ENCODE measurements at places on chromosomes 1 and 21. TPM values are rescaled to one million over a fixed set of nuclear protein-coding genes. Genes with fewer than 3 reads are reported as not detected.

GRCh38 chr1:219339466-219339865, 165.8 kb downstream of the LYPLAL1 start:
- DNase-seq = no peak

GRCh38 chr1:186626356-186626932, 53.8 kb downstream of the PTGS2 start:
- no peak for DNase-seq

- no peak for DNase-seq
Measured at GRCh38 chr1:193118194-193118593, 3.6 kb upstream of the CDC73 start.

GRCh38 chr1:69693921-69694675, 126.4 kb downstream of the LRRC7 start:
- no peak for DNase-seq

- peak; percentile 93 for DNase-seq
Measured at GRCh38 chr1:17494114-17494729, 45.3 kb upstream of the ARHGEF10L start.

GPR153 gene
- 17.0 TPM for total RNA-seq

GRCh38 chr21:41821081-41821755, 54.4 kb upstream of the RIPK4 start:
- DNase-seq = peak; percentile 69

GRCh38 chr1:108617008-108617723, 43.7 kb downstream of the HENMT1 start:
- DNase-seq = no peak

GRCh38 chr1:21654209-21654608, 14.9 kb downstream of the RAP1GAP start:
- no peak for DNase-seq

DNA sequence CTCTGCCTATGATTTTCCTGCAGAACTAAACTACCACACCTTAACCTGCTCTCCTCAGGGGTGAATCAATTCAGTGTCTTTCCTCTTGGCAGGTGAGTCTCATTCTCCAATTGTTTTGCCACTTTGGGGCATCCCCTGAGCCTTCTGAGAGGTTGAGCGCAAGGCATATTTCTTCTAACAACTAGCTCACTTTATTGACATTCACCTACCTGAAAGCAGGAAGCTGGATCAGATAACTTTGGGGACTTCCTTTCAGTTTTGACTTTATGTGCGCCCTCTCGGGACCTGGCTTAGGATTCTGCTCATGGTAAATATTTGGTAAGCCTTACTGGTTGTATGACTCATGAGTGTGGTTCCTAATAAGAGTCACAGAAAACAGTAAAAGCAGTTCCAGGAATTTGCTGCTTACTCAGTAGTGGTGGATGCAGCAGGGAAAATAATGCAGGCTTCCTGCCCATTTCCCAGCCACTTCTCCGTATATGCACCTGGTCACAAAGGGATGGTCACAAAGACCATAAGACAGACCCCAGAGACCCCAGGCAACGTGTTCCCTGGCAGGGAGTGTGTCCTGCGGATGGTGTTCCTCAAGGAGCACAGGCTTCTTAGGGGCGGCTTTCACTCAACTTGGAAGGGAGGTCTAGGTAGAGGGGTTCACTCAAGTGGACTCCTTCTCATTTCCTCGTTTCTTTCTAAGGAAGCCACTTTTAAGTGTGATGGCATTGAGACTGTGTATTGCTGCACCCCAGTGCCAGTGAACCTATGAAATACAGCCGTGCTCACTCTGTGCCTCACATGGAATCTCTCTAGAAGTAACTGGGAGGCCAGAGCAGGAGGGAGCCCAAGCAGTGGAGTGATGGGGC, 22.0 kb upstream of the BATF3 start:
- no peak for DNase-seq

GRCh38 chr1:33055210-33056008, 18.7 kb upstream of the AK2 start:
- peak; percentile 82 for DNase-seq

- DNase-seq = peak; percentile 71
Measured at GRCh38 chr1:3061981-3062615, 6.9 kb upstream of the PRDM16 start.

GRCh38 chr21:31862078-31862477, 10.7 kb upstream of the HUNK start:
- DNase-seq = no peak

DNA sequence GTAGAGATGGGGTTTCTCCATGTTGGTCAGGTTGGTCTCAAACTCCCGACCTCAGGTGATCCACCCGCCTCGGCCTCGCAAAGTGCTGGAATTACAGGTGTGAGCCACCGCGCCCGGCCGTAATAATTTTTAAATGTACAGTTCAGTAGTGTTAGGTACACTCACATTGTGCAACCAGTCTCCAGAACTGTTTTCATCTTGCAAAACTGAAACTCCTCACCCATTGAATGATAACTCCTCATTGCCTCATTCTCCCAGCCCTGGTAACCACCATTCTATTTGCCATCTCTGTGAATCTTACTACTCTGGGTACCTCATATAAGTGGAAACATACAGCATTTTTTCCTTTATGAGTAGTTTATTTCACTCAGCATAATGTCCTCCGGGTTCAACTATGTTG, 3.4 kb downstream of the NLRP3 start:
- no peak for DNase-seq

DNA sequence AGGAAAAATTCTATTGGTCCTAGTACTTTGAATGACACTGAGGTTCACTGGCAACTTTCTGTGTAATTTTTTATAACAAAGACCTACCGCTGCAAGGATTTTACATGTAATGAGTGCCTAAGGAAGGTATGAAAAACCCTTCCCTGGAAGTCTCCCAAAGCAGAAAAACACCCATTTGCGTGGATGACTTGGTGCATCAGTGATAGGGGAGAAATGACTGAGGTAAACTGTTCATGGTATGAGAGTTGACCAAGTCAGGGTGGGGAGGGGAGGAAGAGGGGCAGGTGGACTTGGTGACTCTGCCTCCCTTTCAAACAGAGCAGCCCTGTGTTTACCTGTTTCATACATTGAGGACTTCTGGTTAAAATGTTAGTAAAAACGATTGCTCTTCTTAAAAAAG, 78.8 kb upstream of the IPO9 start:
- no peak for DNase-seq

- peak; percentile 91 for DNase-seq
Measured at GRCh38 chr21:41948078-41948895, 5.5 kb downstream of the C2CD2 start.

- peak; percentile 90 for DNase-seq
Measured at GRCh38 chr1:205918955-205919746, 24.1 kb downstream of the SLC26A9 start.

DNA sequence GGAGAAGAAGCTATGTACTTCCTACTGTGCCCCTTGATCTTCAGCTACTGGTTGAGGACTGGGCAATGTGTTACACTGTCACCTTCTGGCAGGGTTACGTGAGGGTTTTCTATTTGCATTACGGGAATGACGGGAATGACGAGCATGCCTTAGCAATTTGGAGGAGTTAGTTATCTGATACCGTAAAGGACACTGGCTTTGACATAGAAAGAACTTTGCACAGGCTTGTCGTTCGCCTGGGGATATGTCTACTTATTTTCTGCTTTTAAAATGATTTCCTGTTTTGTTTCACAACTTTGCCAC, 19.8 kb upstream of the ACBD6 start:
- DNase-seq = no peak

GJB4 gene
- not detected for total RNA-seq

TMEM200B gene
- 18.2 TPM for total RNA-seq

GRCh38 chr1:59428828-59429227, 131.9 kb downstream of the FGGY start:
- DNase-seq = no peak

GRCh38 chr1:110605446-110605845, 712 bp downstream of the KCNA2 start:
- DNase-seq = no peak

DNA sequence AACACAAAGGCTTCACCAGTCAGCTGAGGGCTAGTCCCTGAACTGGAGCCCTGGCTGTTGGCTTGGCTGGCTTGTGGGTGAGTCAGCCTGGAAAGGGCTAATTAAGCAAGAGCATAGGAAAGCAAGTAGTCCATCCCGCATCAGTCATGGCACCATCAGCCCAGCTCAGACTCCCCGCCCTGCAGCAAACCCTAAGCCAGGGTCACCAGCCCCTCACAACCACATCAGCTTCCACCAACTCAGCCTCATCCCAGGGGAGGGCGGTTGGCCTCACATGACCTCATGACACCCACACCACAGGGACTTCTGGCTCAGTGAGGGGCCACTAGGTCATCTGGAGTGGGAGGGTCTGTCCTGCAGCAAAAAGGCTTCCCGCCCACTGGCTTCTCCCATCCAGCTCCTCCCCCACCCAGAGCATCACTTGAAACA, 7.0 kb upstream of the SPATC1L start:
- DNase-seq = peak; percentile 66

DNA sequence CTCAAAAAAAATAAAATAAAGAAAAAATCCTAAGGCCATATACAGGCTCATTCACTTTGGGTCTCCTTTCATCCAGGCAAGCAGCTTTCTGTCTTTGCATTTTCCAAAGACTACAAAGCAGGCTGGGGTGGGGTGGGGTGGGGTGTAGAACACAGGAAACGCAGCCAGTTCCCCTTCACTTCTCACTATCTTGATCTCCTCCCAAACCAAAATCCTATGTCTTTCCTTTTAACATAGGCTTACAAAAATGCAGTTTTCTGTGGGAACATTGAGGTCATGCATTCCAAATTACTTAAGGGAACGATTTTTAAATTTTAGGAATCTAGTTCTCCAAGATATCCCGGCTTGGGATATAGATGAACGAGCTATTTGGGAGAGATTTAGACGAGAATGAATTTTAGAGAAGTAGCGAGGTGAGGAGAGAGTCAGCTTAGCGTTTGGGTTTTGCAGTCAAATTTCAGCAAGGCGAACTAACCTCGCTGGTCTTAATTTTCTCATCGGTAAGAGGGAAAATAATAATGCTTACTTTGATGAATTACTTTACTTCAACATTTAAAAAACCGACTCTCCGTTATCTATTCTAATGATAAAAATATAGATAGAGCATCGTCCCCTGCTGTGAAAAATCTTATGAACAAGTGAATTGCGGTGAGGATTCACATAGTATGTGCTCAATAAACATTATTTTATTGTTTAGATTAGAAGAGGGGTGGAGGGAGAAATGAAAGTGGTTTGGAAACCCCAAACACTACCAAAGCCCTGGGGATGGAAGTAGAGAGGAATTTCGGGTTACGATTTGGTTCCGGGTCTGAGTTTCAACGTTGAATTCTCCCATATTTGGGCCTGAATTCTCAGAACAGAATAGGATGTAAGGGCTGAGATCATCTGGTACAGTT, 735 bp upstream of the STX12 start:
- DNase-seq = no peak

TMEM81 gene
- total RNA-seq = 3.1 TPM

AK2 gene
- total RNA-seq = 87.4 TPM

CD5L gene
- total RNA-seq = not detected

ESPN gene
- 0.84 TPM for total RNA-seq

GRCh38 chr1:153771261-153771660, 3.9 kb upstream of the SLC27A3 start:
- no peak for DNase-seq

GRCh38 chr1:229590119-229590518, 31.6 kb upstream of the ABCB10 start:
- no peak for DNase-seq

PPIAL4G gene
- 0.09 TPM for total RNA-seq

DNA sequence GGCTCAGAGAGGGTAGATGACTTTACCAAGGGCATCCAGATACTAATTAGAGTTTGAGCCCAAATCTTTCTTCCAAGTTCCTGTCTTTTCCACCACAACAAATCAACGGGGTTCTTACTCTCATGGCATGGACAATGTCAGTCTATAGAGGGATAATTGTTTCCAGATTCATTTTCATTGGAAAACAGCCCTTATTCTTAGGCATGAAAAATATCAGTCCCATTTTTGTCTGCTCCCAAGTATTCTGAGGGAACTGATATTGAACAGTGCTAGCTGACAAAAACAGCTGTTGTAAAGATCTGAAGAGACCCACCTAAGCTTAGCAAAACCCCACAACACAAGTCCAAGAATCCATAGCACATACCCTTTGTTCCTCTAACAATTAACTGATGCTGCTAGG, 349.1 kb upstream of the BEND5 start:
- no peak for DNase-seq

DNA sequence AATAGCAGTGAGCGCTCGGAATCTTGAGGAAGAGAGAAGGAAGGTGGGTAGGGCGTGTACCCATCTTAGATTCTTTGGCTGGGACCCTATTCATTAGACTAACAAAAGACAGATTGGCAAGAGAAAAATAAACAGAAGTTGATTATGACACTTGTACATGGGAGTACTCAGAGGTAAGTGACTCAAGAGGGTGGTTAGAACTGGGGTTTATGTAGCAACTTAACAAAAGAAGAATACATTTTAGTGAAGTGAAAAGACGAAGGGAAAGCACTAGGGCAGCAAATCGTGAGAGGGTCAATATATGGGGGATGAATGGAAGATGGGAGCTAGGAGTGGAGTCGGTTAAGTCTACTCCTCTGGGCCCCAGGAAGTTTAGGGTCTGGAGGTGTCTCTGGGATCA, 25.8 kb upstream of the RCC2 start:
- DNase-seq = no peak

CYP4B1 gene
- 3.4 TPM for total RNA-seq

- DNase-seq = no peak
Measured at GRCh38 chr1:54545916-54546635, 2.0 kb upstream of the ACOT11 start.

DNA sequence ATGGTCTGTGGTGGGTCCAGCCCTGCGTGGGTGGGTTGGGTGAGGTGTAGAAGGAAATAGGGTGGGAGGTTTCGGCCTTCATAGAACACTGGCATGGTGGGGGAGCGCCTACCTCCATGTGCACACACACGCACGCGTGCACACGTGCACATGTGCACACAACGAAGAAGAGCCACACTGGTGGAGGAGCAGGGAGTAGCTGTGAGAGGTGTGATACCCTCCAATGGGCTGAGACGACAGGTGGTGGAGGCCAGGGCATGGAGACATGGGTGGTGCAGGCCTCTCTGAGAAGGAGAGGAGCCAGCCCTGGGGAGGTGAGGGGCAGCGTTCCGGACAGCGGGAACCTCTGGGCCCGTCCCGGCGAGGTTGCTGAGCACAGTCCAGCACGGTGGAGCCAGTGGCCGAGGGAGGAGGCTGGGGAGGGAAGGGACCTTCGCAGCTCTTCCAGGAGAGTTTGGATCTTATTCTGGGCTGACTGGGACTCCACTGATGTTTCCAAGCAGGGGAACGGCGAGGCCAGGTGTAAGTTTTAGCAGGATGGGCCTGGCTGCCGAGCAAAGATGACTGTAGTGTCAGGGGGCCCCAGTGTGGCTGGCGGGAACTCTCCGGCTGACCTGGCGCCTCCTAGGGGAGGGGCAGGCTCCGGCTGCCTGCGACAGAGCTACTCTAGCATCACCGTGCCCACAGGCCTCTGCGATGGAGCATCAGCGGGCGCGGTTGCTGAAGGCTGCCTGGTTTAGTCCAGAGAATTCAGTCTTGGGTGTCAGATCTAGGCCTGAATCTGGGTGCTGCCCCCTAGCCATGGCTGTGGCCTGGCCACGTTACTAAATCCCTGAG, 107.2 kb downstream of the ARHGEF10L start:
- no peak for DNase-seq

RTCA gene
- total RNA-seq = 22.3 TPM

Measured in aorta (tissue), 5 donors.